ENCODE measurements at places on chromosomes 12 and 14.

DNA sequence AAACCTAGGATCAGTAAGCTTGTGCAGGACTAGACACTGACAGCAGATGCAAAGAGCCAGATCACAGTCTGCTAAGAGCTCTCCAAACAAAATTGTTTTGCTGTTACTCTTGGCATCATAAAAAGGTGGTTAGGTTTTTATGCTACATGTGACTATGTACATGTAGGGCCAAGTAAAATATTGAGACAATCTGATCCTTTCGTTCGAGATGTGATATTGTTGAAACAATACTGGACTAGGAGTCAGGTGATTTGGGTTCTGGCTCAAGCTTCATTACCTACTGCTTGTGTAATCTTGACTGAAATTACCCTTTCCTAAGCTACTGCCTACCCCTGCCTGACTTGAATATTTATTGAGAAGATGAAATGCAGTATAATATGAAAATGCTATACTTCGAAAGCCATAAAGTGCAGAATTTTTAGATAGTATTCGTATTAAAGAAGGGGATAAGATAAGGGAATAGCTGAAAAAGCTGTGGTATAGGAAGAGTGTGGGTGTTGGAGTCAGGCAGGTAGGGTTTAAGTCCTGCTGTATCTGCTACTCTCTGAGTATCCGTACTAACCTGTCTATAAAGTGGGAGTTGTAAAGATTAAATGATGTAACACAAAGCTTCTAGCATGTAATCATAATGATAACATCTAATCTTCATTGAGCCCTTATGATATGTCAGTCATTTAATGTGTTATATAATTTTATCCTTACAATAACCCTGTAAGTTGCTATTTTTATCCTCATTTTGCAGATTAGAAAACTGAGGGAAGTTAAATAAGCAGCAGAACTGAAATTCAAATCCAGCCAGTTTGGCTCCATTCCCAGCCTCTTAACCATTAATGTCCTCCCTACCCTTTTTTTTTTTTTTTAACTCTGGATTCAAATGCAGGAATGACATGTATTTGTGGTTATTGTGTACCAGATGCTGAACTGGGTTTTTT is 38.6 kb upstream of the ATF1 start:
- no peak for DNase-seq

- no peak for DNase-seq
These were observed 297.8 kb downstream of the ADGRD1 start for GRCh38 chr12:131251336-131252101.

DNA sequence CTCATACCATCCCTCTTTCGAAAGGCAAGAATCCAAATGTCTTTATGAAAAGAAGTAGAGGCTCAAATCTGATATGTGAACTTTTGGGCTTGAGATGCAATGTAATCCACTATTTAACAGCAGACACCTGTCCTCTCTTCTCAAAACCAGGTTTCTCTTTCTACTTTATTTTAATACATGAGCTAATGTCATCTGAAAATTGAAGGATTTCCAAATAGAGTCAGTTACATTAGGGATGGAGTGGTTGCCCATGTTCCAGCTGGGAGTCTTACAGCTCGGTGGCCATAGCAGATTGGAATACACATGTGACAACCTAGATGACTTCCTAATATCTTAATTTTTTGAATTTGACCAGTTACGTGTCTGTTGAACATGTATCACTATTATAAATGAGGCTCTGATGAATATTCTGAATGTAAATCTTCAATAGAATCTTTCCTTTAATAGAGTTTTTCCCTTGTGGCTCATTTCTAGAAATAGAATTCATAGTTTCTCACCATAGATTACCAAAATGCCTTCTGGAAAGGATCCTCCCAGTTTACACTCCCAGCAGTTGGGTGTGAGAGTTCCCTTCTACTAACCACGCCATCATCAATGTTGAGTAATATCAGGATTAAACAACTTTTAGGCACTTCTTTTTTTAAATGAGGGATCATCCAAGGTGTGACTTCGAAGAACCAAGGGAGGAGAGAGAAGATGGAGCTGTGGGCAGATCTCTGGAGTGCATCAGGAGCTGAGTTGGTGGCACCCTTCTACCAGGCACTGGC is 49.2 kb downstream of the GPR135 start:
- no peak for DNase-seq

DNA sequence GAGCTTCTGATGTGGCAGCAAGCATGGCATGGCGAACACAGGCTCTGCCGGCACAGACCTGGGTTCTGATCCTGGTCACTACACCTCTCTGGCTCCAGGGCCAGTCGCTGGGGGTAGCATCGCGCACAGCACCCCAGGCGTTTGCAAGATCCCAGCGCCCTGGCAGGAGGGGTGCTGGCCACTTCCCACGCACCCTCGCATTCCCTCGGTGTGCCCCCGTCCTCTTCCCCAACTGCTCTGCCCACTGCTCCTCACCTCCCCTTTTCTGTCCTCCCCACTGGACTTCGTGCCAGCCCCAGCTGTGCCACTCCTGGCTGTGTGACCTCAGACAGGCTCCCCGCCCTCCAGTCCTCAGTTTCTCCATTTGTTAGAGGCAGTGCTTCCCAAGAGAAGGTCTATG is 2.8 kb downstream of the CDK2AP1 start:
- DNase-seq = no peak

DNA sequence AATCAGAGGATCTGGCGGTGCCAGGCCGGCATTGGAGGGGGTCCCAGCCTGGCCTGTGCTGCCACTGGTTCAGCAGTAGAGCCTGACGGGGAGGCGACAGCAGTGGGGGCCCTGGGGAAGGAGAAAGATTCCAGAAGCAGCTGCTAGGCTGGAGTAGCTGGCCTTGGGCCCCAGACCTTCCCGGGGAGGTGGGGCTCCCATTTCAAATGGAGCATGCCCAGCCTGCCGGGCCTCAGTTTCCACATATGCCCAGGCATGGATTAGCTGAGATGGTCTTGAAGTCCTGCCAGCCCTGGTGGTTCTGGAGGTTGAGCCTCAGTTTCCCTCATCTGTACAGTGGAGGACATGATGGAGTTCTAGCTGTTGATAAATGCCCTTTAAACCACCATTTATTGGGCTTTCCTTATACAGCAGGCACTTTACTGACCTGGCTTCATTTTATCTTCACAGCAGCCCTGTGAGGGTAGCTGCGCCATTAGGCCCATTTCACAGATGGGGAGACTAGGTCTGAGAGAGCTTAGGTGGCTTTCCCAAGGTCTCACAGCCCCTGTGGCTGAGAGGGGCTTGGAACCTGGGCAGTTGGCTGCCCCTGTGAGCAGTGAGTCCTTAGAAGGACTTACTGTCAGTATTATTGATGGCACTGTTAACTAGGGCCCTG is 21.8 kb downstream of the SH2B3 start:
- DNase-seq = no peak

DNA sequence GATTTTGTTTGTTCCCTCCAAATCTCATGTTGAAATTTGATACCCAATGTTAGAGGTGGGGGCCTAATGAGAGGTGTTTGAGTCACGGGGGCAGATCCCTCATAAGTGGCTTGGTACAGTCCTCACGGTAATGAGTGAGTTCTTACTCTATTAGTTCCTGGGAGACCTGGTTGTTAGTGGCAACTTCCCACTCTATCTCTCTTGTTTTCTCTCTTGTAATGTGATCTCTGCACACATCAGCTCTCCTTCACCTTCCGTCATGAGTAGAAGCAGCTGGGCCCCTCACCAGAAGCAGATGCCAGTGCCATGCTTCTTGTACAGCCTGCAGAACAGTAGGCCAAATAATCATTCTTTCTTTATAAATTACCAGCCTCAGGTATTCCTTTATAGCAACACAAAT is 29.6 kb upstream of the KCNK10 start:
- no peak for DNase-seq

GRCh38 chr12:95205685-95206084 is 11.6 kb downstream of the FGD6 start:
- DNase-seq = no peak
